ENCODE measurements at places on chromosomes 13 and 19. TPM values are rescaled to one million over a fixed set of nuclear protein-coding genes. Genes with fewer than 3 reads are reported as not detected.

SIGLEC8 gene
- polyA plus RNA-seq: not detected

F10 gene
- polyA plus RNA-seq: 16.9 TPM

ATXN8OS gene
- 0.37 TPM for polyA plus RNA-seq

ATP4B gene
- 0.69 TPM for polyA plus RNA-seq

IGFL1 gene
- polyA plus RNA-seq: not detected

FFAR1 gene
- 0.30 TPM for polyA plus RNA-seq

CFD gene
- 1.4 TPM for polyA plus RNA-seq
